ENCODE measurements at places on chromosomes 4 and X. TPM values are rescaled to one million over a fixed set of nuclear protein-coding genes. Genes with fewer than 3 reads are reported as not detected.

- H3K4me1 ChIP-seq: no peaks in the 10 kb centered on the region
- H3K36me3 ChIP-seq: no peaks in the 10 kb centered on the region
- no peak overlapping the region for H3K27ac ChIP-seq
- H3K27me3 ChIP-seq: no peaks in the 10 kb centered on the region
Observed at GRCh38 chrX:104697294-104697693, 131.3 kb downstream of the IL1RAPL2 start.

DNA sequence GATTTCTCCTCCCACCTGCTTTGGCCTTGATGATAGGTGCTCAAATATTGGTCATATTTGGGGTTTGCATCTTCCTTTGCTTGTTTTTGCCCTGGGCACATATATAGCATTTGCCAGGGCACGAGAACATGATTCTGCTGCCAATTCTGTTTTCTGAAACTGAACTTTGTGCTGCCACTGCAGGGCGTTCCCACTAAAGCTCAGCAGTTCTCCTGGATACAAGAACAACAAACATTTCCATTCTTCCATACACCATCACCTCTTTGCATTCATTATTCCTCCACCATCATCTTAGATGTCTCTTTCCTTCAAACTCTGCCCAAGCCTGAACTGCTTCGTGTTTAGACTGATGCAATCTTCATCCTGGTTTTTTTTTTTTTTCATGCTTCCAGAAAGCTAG is 36.3 kb upstream of the GATB start:
- no peak overlapping the region for H3K4me3 ChIP-seq
- H3K27me3 ChIP-seq: no peaks in the 10 kb centered on the region
- H3K4me1 ChIP-seq: no peaks in the 10 kb centered on the region
- no peak overlapping the region for H3K27ac ChIP-seq

DNA sequence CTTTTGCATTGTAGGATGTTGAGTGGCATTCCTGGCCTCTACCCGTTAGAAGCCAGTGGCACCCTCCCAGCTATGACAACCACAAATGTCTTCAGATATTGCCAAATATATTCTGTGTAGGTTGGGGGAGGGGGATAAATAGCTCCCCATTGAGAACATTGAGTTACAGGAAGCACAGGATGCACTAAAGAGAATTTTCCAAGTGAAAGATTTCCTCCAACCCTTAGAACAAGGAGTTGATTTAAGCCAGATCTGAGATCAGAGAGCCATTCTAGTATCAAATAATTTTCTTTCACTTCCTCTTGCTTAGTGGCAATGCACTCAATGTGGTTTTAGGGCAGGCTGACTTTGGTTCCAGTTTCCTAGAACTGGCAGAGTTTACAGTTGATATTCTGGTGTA is 436.6 kb downstream of the C4orf33 start:
- no peak overlapping the region for H3K27ac ChIP-seq
- no peaks in the 10 kb centered on the region for H3K4me1 ChIP-seq
- H3K27me3 ChIP-seq: no peaks in the 10 kb centered on the region
- no peaks in the 10 kb centered on the region for H3K36me3 ChIP-seq
- H3K4me3 ChIP-seq: no peak overlapping the region

DNA sequence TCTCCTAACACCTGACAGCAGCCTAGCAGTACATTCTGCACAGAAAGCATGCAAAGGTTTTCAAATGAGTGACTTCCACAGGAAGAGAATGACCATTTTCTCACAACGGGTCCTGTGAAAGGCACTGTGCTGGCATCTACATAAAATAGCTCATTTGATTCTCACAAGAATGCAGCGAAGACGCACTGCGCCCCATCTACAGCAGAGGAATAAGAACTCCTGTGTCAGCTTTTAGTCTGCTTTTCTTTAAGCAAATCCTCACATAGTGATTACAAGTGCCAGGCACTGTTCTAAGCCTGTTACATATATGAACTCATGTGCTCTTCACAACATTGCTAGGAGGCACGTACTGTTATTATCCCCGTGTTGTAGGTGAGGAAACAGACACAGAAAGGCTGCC is 62.5 kb downstream of the AFAP1 start:
- no peaks in the 10 kb centered on the region for H3K36me3 ChIP-seq
- no peak for DNase-seq
- no peaks in the 10 kb centered on the region for H3K27me3 ChIP-seq
- H3K27ac ChIP-seq: no peak overlapping the region

DNA sequence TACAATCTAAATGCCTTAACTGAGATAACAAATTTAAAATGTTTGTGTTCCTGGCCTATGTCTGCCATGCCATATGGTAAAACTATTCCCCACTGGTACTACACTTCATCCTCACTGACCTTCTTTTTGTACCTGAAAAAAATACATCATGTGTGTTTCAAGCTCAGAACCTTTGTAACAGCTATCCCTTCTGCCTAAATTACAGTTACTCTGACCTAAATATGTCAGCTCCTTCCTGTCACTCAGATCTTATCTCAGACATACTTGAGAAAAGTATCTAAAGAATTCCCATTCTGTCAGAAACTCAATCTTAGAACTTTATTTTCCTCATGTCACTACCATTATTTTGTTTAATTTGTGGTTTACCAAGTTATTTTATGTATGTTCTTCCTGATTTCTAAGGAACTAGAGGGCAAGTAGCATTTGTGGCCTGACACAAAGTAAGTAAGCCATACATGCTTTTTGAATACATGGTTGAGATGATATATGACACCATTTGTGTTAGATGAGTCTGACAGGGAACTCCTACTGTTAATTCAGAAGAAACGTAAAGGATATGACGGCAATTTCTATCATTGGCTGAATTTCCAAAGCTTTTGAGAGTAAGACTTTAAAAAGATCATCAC is 456.5 kb upstream of the NDST3 start:
- H3K4me3 ChIP-seq: no peak overlapping the region
- no peaks in the 10 kb centered on the region for H3K4me1 ChIP-seq
- H3K36me3 ChIP-seq: no peaks in the 10 kb centered on the region
- no peak overlapping the region for H3K27ac ChIP-seq
- H3K27me3 ChIP-seq: no peaks in the 10 kb centered on the region

DNA sequence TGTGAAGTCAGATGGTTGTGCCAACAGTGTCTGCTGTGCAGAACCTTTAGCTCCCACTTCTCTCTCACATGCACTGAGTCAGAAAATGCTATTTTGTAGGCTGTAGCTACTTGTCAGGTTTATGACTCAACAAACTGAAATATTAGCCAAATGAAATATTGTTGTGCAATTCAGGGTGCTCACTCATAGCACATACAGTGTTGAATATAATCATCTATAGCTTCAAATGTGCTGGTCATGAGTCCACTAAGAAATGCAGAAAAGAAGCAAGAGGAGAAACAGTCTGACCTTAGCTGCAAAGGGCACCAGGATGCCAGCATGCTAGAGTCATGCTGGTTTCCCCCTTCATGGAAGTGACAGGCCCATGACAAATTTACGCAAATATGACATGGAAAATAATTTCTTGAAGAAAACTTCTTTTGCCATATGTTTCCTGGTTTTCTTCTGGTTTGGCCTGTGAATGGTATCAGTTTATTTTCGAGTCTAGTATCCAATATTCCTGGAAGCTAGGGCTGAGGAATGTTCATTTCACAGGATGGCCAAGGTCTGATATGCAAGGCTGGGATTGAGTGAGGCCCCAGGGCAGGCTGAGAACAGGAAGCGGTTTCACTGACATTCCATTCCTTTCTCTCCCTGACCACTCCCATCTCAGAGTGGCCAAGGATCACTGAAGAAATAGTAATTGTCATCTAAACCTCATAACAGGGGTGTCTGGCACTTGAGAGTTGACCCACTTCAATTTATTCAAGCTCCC is 10.3 kb upstream of the CXCL2 start:
- no peaks in the 10 kb centered on the region for H3K4me1 ChIP-seq
- peak overlapping the region; percentile 45 for H3K27ac ChIP-seq
- H3K36me3 ChIP-seq: no peaks in the 10 kb centered on the region
- H3K4me3 ChIP-seq: no peak overlapping the region

DNA sequence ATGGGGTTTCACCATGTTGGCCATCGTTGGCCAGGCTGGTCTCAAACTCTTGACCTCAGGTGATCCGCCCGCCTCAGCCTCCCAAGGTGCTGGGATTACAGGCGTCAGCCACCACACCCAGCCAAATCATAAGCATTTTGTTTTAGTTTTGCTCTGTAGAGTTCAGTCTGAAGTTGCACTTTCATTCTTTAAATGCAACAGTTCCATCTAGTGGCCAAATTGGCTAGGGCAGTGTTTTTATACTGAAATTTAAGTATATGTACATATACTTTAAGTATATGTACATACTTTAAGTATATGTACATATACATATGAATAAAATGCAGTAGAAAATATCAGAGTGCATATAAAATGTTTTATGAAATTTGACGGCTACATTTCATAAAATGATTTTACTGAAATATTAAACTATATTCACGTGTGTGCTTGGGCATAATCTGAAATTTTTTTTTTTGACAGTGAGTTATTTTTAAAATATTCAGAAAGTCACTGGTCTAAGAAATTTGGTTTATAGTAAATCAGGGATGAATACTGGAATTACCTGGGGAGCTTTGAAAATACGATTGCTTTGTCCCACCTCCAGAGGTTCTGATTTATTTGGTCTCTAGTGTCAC is 145.5 kb downstream of the NWD2 start:
- no peaks in the 10 kb centered on the region for H3K4me1 ChIP-seq
- DNase-seq: peak; percentile 65
- H3K27ac ChIP-seq: no peak overlapping the region
- no peak overlapping the region for H3K4me3 ChIP-seq

- no peak for DNase-seq
- H3K36me3 ChIP-seq: no peaks in the 10 kb centered on the region
- H3K4me3 ChIP-seq: no peak overlapping the region
- H3K27me3 ChIP-seq: no peaks in the 10 kb centered on the region
Observed at GRCh38 chrX:7709845-7710244, 133.1 kb upstream of the VCX start.

DNA sequence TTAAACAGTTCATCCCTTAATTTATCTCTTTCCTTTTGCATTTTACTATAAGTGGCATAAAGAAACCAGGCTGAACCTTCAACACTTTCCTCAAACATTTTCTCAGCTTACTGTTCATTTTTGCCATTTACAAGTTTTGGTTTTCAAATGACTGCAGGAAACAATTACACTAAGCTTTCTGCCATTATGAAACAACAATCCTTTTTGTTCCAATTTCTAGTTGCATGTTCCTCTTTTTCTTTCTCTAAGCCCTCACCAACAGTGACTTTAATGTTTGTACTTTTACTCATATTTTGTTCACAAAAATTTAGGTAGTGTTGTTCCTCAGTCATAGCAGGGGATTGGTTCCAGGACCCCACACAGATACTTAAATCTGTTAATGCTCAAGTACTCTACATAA is 1526.1 kb downstream of the STIM2 start:
- no peak for DNase-seq
- no peak overlapping the region for H3K27ac ChIP-seq

- H3K36me3 ChIP-seq: no peaks in the 10 kb centered on the region
- no peak overlapping the region for H3K4me3 ChIP-seq
- DNase-seq: no peak
- no peaks in the 10 kb centered on the region for H3K27me3 ChIP-seq
Observed at GRCh38 chr4:1603413-1604135, 80.5 kb downstream of the FAM53A start.

- H3K4me3 ChIP-seq: peak overlapping the region; percentile 1
- peaks cover 4% of the 10 kb centered on the region for H3K4me1 ChIP-seq
- no peak overlapping the region for H3K27ac ChIP-seq
Observed at GRCh38 chr4:40908297-40908696, 158.5 kb downstream of the NSUN7 start.

DNA sequence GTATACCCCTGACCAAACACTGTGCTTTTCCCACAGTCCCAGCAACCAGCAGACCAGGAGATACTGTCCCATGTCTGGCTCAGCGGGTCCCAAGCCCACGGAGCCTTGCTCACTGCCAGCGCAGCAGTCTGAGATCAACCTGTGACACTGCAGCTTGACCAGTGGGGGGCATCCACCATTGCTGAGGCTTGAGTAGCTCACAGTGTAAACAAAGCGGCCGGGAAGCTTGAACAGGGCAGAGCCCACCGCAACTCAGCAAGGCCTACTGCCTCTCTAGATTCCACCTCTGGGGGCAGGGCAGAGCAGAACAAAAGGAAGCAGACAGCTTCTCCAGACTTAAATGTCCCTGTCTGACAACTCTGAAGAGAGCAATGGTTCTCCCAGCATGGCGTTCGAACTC is 58.1 kb downstream of the SLC10A6 start:
- H3K4me3 ChIP-seq: no peak overlapping the region
- H3K36me3 ChIP-seq: no peaks in the 10 kb centered on the region
- no peaks in the 10 kb centered on the region for H3K27me3 ChIP-seq
- H3K27ac ChIP-seq: no peak overlapping the region
- no peak for DNase-seq

Gene SLC6A14
- total RNA-seq: 0.82 TPM

Gene ADGRL3
- total RNA-seq: 4.1 TPM

Gene PNMA3
- 0.21 TPM for total RNA-seq

Gene POU3F4
- not detected for total RNA-seq

Gene DCAF16
- total RNA-seq: 34.0 TPM

Measured in colonic mucosa (tissue), 4 donors.